T-helper 1 cell treated with Interleukin-12 subunit alpha and Interleukin-12 subunit beta and Interleukin-4 antibody, amounts not matched to agents 30 ng/mL and 1 ng/mL, for 36 hours (primary cell): ENCODE measurements at places on chromosomes 4 and X. TPM values are rescaled to one million over a fixed set of nuclear protein-coding genes. Genes with fewer than 3 reads are reported as not detected.

The PSAPL1 gene
- not detected in 2 replicates for total RNA-seq

The ADH1C gene
- not detected in 2 replicates for total RNA-seq

The ALAS2 gene
- not detected in 2 replicates for total RNA-seq

The COL4A5 gene
- not detected in 2 replicates for total RNA-seq

The PPP2R2C gene
- total RNA-seq = not detected in 2 replicates

The NUDT10 gene
- 0.12 TPM in 1 of 2 replicates, not detected in the other for total RNA-seq

The HSD17B13 gene
- total RNA-seq = 0.15 and 0.22 TPM in 2 replicates

The TLR1 gene
- total RNA-seq = 23.3 and 24.2 TPM in 2 replicates

The HSPA4L gene
- 0.66 and 0.83 TPM in 2 replicates for total RNA-seq

The CD38 gene
- 213 and 216 TPM in 2 replicates for total RNA-seq

The DMRTC1B gene
- not detected in 2 replicates for total RNA-seq

The EVC2 gene
- total RNA-seq = 0.49 and 0.66 TPM in 2 replicates

The BGN gene
- not detected in 2 replicates for total RNA-seq

The CABS1 gene
- total RNA-seq = not detected in 2 replicates

The SERTM2 gene
- not detected in 2 replicates for total RNA-seq

The TLR2 gene
- total RNA-seq = 3.7 and 4.6 TPM in 2 replicates

The SPON2 gene
- total RNA-seq = 14.0 and 16.5 TPM in 2 replicates

The NPY2R gene
- total RNA-seq = not detected in 2 replicates

The IGSF1 gene
- not detected in 2 replicates for total RNA-seq

The PAGE2B gene
- total RNA-seq = 0.63 TPM in 1 of 2 replicates, not detected in the other

The CCKAR gene
- not detected in 2 replicates for total RNA-seq

The SSX7 gene
- total RNA-seq = not detected in 2 replicates

The SSX5 gene
- total RNA-seq = not detected in 2 replicates

The APBB2 gene
- 6.2 and 7.6 TPM in 2 replicates for total RNA-seq

The HMGN5 gene
- 0.66 and 0.83 TPM in 2 replicates for total RNA-seq

The CXCL3 gene
- 0.12 TPM in 1 of 2 replicates, not detected in the other for total RNA-seq

The METTL14 gene
- 43.9 and 44.8 TPM in 2 replicates for total RNA-seq

The SOD3 gene
- total RNA-seq = not detected in 2 replicates

The RASL11B gene
- total RNA-seq = 0.17 TPM in 2 replicates

The RRH gene
- total RNA-seq = 0.15 TPM in 1 of 2 replicates, not detected in the other

The DOK7 gene
- not detected in 2 replicates for total RNA-seq

The PPM1K gene
- 72.1 and 75.1 TPM in 2 replicates for total RNA-seq

The MTMR8 gene
- 5.1 and 6.6 TPM in 2 replicates for total RNA-seq
